ENCODE measurements at places on chromosomes 1 and 21.

DNA sequence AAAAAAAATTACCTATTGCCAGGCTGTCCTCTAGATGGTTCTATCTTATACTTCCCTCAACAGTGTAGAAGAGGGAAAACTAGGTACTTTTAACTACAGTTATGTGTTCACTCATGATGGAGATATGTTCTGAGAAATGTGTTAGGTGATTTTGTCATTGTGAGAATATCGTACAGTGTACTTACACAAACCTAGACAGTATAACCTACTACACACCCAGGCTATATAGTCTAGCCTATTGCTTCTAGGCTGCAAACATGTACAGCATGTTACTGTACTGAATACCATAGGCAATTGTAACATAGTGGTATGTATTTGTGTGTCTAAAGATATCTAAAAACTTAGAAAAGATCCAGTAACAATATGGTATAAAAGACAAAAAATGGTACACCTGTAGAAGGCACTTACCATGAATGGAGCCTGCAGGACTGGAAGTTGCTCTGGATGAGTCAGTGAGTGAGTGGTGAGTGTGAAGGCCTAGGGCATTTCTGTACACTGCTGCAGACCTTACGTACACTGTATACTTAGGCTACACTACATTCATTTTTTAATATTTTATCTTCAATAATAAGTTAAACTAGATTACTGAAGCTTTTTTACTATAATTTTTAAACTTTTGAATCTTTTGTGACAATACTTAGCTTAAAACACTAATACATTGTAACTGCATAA, 13.2 kb downstream of the MGST3 start:
- DNase-seq, result peak; percentile 26

DNA sequence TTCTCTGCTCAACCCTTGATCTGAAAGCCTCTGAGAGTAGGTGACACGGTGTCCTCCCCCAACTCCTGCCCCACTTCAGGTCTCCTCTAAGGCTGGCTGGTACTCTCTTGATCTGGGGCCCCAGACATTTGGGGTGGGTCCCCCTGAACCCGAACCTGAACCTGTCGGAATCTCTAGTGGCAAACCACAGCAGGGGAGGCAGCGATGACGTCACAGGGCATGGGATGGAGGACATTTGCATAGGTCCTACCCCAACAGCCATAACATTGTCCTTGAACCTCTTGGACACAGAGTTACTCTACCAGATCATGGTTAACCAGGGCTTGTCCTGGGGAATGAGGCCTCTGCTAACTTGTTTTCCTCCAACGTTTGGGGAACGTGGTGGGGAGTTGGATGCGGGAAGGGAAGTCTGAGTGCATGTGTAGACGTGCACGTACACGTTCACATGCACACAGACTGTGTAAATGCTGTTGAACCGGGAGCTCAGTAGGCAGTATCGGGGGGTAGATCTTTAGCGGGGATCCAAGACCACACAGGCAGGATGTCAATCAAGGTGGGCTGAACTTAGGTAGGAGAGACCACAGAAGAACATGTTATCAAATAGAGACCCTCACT, 32.4 kb downstream of the CITED4 start:
- no peak for DNase-seq

DNA sequence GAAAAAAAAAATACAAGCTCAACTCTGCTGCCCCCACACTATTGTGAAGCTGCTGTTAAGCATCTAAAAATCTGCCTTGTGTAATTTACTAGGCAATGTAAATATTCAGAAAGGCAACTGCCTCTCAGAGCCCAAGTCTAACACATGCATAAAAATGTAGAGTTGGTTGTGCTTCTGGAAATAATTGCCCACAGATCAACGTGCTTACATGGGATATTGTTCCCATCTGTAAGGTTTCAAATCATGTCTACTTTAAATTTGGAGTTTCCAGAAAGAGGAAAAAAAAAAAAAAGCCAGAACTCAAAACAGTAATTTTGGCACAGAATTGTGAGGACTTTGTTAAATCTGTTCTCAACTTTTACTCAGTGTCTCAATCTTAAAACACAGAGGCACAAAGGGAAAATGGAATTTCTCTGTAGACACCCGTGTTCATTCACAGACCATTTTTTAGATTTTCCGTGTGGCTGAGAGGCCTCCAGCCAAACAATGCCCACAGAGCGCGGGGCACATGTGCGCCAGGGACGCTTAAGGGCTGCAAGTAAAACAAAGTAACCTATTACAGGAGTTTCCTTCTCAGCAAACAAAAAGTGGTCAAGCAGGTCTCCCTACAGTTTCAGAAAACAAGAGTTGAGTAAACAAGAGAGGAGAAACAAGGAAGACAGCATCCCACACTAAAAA, 115.5 kb downstream of the RERE start:
- DNase-seq, result peak; percentile 28

GRCh38 chr1:212228076-212228475, 57.1 kb upstream of the PPP2R5A start:
- peak; percentile 30 for DNase-seq

- no peak for DNase-seq
Observed at GRCh38 chr21:15405214-15405613, 324.6 kb upstream of the USP25 start.

GRCh38 chr1:207579436-207579799, 65.5 kb upstream of the CR1L start:
- DNase-seq, result peak; percentile 61

DNA sequence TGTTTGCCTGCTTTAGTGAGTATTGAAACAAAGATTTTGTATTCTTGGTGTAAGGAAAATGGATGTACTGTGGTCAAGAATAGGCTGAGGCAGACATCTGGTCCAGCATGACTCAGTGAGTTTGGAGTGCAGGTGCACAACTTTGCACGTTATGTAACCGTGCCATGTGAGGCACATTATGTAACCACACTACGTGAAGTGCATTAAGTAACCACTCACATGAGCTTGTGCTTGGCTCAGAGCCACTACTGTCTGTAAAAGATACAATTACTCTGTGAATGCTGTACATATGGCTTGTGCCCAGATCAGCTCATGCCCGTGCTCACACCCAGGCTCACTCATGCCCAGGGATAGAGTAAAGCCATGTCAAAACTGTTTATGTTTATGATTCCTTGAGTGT, 216.8 kb downstream of the CTH start:
- peak; percentile 1 for DNase-seq

GRCh38 chr1:33093004-33093403, 12.1 kb downstream of the AZIN2 start:
- no peak for DNase-seq

DNA sequence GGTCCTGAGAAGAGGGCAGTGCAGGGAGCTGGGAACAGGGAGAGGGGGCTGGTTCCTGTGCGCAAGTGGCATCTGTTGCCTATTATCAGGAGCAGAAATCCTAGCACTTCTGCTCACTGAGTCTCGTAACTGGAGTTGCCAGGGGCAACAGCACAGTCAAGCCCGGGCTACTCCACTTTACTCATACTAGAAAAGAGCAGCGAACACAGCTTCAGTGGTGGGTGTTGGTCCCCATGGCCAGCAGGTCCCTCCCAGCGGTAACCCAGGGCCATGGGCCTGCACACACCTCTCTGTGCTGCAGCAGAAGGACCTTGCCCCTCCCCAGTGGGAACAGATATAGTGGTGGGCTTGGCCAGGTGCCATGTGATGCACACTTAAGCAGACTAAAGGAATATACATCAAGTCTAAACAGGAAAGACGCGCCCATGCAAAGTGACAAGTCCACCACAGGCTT, 8.5 kb downstream of the PYCR2 start:
- no peak for DNase-seq

DNA sequence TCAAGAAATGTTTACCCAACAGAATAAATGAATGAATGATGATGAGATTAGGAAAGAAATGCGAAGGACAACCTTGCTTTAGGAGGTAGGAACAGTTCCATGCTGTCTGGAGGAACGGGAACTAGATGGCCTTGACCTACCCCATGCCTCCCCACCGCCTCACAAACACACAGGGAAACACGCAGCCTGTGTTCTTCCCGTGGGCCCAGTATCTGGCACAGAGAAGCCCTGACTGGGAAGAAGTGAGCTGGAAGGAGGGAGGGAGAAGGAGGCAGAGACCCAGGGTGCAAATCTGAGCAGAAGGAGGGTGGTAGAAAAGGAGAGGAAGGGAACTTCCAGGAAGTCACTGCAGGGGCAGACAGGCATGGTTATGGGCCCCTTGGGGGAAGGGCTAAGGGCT, 3.5 kb upstream of the ADORA1 start:
- DNase-seq, result no peak

DNA sequence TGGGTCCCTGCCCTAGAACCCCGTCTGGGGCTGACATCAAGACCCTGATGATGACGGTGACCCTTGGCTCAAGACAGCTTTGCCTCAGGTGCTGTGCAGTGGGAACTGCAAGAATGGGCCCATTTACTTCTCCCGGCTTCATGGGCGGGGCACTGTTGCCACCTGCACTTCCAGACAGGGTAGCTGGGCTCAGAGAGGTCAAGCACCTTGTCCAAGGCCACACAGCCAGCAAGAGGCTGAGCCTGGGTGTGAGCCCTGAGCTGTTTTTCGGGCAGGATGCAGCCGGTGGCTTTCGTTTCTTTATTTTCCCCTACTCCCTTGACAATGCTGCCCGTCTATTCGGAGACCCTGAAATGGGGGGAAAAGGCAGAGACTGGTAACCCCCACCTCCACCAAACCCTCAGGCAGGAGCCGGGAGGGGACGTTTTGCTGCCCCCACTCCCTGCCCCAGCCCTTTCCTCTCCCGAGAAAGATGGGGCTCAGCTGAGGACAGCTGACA, 91.7 kb downstream of the PRDM16 start:
- no peak for DNase-seq

DNA sequence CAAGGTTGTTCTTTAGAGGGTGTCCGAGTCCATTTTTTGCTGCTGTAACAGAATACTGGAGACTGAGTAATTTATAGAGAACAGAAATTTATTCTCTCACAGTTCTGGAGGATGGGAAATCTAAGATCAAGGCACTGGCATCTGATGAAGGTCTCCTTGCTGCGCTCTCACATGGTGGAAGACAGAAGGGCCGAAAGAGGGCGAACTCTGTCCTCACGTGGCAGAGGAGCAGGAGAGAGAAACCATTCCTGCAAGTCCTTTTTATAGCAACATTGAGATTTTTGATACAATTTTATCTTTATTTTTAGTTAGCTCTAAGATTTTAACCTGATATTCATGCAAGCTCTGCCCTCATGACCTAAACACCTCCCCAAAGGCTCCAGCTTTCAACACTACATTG, 48.3 kb downstream of the ATG4C start:
- DNase-seq, result no peak

DNA sequence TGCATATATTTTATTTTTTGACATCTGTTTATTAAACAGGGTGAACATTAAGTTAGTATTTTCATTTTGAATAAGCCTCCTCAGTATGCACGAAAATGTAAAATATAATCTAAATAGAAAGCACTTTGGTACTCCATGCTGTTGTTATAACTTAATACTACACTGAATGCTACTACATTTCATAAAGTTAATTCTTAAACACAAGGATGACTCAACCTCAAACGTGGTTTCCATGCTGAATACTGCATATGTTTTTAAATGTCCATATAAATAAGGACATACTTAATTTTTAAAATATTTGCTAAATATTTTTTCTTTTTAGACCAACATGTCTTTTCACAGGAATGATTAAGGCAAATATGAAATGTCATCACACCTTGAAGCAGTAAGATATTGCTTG, 83.9 kb downstream of the USP24 start:
- DNase-seq, result no peak

GRCh38 chr1:68218490-68218889, 13.8 kb downstream of the WLS start:
- no peak for DNase-seq

GRCh38 chr1:54274881-54275280, 74.9 kb downstream of the MRPL37 start:
- no peak for DNase-seq

DNA sequence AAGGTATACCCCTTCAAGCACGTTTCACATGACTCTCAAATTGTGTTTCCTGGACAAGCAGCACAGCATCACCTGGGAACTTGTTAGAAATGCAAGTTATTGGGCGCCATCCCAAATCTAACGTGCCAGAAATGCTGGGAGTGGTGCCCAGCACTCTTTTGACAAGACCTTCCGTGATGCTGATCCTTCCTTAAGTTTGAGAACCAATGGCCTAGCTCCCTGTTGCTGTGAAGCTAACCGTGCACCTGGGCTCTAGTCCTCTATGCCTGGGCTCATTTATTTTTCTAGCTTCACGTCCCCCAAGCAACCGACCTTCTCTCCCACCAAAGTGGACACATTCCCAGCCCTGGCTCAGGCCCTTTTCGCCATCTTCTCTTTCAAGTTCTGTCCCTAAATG, 4.3 kb downstream of the BEST4 start:
- DNase-seq, result no peak

DNA sequence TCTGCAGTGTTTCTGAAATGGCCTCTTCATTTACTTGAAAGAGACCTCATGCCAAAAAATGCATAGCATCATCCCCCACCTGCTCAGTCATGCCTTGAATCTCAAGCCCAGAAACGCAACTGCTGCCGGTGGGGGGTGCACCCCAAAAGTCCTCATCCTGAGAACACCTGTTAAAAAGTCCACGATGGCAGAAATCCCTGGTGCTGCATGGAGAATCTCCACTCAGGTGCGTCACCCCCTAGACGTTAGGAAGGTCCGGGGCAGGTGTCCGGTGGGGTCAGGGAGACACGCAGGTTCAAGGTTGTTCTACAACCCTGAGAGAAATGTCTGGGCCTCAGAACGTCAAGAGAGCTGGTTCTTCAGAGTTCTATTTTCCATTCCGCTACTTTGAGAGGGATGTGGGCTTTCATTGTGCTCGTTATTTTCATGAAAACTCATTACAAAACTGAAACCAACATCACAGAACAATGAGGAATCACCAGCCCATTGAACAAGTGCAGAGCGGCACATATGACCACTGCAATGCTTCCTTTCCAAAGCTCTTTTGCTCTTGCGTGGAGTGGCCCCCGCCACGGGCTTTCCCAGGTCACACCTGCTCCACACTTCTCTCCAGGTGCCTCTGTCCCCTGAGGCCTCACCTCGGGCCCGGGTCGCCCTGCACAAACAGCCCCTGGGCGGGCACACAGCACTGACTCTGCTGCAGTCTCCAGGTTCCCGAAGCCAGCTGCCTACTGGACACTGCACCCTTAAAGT, 201.9 kb downstream of the TOMM20 start:
- DNase-seq, result no peak

- peak; percentile 48 for DNase-seq
Observed at GRCh38 chr1:152954436-152954835, 7.4 kb downstream of the SPRR5 start.

- no peak for DNase-seq
Observed at GRCh38 chr1:45001011-45001481, 10.1 kb downstream of the HECTD3 start.

GRCh38 chr21:18744840-18745239, 341.3 kb upstream of the TMPRSS15 start:
- DNase-seq, result no peak

DNA sequence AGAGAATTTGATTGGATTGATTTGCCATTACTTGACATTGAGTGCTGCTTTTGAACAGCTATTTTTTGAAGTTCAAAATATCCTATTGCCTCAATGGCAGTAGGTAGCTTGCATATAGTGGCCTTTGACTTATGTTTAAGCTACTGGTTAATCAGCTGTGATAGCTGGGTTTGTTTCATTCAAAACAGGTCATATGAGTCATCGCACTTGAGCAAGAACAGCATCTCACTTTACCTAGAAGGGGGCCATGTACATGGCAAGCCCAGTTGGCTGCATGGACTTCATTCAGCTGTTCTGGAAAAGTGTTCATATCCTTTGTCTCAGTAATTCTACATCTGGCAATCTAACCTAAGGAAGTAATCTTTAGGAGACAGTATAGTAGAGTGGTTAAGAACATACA, 29.0 kb upstream of the ARID1A start:
- peak; percentile 48 for DNase-seq
